ENCODE measurements at places on chromosomes 13 and 19.

GRCh38 chr13:28854657-28855056 lies 34.5 kb downstream of the MTUS2 start:
- DNase-seq = no peak

DNA sequence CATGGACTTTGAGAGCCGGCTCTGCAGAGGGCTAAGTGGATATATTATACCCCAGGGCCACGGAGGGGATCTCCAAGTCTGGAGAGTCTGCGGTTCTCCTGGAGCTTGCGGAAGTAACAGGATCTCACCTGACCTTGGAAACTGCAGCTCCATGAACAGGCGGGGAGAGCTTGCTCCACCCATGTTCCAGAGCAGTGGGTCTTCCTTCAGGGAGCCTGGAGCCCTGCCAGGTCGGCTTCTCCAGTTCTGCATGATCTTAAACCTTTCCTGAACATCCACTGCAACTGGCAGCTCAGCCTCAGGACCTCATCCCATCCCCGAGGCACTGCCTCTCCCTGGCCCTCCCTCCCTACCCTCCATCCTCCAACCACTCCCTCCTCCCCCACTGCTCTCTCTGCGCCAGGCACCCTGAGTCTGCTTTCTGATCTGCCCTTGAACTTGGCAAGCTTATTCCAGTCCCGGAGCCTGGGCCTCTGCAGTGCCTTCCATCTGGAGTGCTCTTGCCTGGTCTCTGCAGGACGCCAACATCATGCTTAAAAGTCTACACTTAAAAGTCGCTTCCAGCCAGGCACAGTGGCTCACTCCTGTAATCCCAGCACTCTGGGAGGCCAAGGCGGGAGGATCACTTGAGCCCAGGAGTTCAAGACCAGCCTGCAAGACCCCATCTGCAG lies 13.2 kb downstream of the ATCAY start:
- no peak for DNase-seq

- no peak for DNase-seq
Observed at GRCh38 chr19:6022570-6023064, 44.7 kb upstream of the RANBP3 start.

GRCh38 chr13:97460004-97460775 lies 26.2 kb downstream of the RAP2A start:
- no peak for DNase-seq

DNA sequence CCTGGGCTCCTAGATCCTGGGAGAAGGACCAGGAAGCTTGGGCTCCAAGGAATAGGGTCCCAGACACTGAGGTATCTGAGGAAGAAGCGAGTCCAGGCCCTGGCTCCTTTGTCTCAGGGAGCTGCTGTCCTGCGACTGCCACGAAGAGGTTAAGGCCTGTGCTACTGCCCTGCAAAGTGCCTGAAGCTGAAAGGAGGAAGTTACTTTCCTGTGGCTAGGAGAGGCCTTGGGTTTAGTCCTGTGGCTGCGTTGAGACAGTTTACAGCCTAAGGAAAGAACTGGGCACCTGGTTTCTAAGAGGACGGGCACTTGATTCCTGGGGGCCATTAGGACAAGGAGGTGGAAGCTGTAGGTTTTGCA lies 2.8 kb downstream of the MYADM start:
- no peak for DNase-seq
